ENCODE measurements at places on chromosomes 11 and 22. TPM values are rescaled to one million over a fixed set of nuclear protein-coding genes. Genes with fewer than 3 reads are reported as not detected.

API5 gene
- total RNA-seq = 59.9 TPM

SELENOH gene
- total RNA-seq = 48.9 TPM

DKK3 gene
- 453 TPM for total RNA-seq

DNA sequence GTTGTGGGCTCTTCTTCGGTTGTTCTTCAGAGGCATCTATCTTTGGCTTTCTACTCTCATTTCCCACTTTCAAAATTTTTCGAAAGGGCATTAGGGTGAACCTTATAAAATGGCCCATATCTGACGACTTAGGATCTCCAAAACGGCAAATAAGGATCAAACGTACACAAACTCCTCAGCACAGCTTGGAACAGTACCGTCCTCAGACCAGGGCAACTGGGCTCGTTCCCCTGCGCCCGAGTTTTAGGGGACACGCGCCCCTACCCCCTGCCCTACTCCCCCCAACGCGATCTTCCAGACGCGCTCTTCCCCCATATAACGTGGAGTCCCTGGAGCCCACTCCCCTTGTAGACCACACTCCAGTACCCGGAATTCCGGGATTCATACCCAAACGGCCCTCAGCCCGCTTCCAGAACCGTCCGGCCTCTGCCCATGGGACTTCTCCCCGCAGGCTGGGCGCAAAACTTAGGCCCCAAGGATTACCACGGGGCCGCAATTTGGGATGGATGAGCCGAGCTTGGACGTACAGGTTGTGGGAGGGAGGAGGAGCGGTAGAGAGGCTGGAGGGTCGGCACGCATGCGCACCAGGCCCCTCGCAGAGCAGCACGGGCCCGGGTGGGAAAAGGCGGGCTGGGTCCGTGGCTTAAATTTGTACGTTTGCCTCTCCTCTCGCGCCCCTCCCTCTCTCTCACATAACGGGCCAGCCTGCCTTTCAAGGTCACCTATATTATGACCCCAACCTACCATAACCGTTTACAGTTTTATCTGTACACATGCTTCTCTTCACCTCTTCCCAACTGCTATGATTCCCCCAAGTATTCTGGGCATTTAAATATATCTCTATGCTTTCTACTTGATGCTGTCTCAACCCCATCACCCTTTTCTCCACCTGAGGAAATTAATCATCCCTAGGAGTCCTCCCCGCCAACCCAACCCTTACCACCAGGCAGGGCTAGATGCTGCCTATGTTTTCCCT, 3.4 kb downstream of the CCDC89 start:
- peak; percentile 47 for DNase-seq

GRCh38 chr11:61151545-61152252, 9.5 kb downstream of the VPS37C start:
- DNase-seq = no peak

KCNQ1OT1 gene
- total RNA-seq = 1.9 TPM

- no peak for DNase-seq
Observed at GRCh38 chr22:43833286-43834240, 21.5 kb upstream of the EFCAB6 start.

DNA sequence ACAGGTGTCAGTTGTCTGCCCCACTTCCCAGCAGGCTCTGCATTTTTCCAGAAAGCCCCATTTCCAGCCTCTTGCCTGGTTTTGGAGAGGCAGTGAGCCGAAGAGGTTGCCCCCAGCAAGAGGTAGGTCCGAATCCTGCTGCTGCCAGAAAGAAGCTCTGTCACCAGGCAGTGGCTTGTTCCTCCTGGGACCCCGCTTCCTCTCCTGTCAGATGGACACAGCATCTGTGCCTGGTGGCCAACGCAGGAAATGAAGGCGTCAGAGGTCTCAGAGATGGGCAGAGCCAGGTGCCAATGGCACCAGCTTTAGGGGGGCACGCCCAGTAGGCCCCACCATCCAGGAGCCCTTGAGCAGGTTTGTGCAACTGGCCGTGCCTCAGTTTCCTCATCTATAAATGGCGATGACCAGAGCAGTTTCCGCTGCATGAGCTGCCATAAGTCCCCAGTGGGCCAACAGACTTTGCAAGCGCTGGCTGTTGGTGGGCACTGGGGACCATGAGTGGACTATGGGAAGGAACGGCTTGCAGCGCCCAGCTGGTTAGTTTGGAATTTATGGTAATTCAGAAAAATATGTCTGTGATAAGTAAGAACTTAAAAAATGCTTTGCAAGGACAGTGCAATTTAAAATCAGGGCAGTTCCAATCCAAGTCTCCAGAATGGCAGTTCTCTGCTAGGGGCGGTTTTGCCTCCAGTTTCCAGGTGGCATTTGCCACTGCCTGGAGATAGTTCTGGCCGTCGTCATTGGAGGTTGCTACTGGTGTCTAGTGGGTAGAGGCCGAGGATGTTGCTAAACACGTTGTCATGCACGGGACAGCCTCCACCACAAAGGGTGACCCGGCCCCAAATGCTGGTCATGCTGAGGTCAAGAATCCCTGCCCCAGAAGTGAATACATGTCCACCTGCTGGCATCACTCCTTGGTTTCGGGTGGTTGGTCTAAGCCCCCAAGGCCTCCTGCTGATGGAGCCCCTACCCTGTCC, 2.3 kb upstream of the OSBPL5 start:
- DNase-seq = no peak

DNA sequence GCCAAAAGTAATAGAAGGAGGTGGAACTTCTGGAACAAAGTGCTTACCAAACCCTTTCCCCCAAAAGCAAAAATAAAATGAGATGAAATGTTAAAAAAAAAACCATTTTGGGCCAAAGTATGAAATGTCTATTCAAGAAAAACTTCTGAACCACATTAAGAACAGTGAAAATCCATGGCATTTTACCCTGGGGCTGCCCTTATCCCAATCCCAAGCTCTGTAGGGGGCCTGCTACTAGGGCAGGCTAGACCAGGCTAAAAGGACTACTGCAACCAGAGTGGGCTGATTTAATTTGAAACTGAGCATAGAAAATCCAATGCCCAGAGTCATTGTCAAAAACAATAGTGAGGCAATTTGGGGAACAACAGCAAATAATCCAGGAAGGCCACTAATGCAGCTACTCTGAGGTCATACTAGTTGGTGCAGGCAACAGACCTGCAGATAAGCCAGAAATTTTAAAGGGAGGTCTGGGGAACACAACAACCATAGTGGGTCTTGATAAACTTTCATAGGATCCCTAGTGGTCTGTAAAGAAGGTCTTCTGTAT, 99.4 kb downstream of the RELT start:
- no peak for DNase-seq

DNA sequence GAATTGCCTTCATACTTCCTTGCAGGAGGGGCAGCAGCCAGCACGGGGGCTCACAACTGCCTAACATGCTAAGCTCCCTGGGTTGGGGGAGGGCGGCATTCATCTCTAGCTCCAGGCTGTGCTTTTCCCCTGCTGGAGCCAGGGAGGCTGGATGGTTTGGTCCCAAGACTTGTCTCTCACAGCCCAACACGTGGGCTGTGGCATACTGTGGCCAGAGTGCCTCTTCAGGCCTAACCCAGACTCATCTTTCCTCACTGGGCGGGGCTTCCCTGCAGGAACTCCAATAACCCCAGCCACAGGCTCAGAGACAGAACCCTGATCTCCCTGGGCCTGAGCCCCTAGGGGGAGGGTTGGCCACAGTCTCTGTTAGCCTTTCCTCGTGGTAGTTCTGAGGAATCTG, 121.9 kb upstream of the PLET1 start:
- DNase-seq = no peak

WT1 gene
- total RNA-seq = not detected
